ENCODE measurements at places on chromosomes 2 and 18.
A peak's percentile ranks its signal among the peaks of the same experiment; 100 is the strongest.

GRCh38 chr2:27640722-27641245 lies 11.9 kb downstream of the GPN1 start:
- DNase-seq, result no peak

GRCh38 chr2:36683002-36683401 lies 13.5 kb upstream of the VIT start:
- DNase-seq, result no peak

- DNase-seq, result no peak
These were observed 432.8 kb upstream of the LRRTM4 start for GRCh38 chr2:77954931-77955330.

- no peak for DNase-seq
These were observed 297.7 kb downstream of the SATB2 start for GRCh38 chr2:199160081-199160480.

DNA sequence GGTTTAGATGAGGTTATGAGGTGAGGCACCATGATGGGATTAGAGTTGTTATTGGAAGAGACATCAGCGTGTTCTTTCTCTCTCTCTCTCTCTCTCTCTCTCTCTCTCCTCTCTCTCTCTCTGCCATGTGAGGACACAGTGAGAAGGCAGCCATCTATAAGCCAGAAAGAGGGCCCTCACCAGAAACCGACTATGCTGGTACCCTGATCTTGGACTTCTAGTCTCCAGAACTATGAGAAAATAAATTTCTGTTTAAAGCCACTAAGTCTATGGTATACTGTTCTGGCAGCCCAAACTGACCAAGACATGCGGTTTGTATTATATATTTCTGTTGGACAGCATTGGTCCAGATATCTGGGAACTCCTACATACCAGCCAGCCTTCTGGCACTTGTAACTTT lies 3.5 kb upstream of the LIPG start:
- no peak for DNase-seq

DNA sequence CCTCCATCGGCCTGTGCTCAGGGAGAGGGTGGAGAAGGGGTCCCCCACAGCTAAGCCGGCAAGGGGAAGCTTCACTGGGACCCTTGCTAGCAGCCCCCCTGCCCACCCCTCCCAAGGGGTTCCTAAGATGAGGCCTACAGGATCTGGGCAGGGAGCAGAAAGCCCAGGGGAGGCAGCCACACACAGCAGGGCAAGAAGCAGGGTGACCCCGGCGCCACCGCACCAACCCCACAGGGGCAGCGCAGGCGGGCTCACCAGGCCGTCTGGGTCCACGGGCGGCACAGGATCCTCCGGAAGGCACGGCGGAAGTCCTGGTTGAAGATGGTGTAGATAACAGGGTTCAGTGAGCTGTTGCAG lies 1.8 kb downstream of the ADRA2B start:
- no peak for DNase-seq

DNA sequence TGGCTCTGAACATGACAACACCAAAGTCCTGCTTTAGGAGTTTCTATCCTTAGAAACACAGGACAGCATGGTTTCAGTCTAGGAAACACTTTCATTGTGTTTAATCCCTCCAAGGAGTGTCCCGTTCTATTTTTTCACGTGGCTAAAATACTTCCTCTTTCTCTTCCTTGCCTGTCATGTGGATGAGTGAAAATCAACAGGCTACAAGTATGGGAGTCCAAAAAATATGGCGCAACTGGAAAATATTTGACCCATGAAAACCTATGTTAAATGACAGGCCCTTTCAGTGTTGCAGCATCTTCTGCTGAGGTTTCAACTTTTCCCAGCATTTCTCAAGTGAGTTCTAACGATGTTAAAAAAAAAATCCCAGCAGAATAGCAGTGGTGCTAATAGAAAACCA lies 146.3 kb downstream of the LAMA3 start:
- DNase-seq, result no peak

DNA sequence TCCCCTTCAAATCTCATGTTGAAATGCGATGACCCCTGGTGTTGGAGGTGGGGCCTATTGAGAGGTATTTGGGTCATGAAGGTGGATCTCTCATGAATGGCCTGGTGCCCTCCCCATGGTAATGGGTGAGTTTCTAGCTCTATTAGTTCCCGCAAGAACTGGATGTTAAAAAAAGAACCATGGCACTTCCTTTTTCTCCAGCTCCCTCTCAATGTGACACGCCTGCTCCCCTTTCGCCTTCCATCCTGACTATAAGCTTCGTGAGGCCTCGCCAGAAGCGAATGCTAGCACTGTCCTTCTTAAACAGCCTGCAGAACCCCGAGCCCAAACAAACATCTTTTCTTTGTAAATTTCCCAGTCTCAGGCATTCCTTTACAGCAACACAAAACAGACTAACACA lies 303.2 kb upstream of the REV1 start:
- DNase-seq, result no peak

DNA sequence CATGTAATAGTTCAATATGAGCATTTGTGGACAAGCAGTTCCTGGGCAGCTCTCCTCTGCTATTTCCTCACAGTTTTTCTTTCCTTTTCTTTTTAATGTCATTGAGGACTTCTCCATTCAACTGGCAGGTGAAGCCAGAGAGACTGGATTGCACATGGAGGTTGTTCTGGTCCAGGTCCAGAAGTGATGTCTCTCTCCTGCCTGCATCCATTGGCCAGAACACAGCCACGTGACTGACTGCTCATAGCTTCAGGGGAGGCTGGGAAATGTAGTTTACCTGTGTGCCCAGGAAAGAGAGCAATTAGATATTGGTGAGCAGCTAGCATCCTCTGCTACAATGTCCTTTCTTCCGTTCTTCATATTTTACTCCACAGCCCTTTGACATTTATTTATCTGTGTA lies 20.2 kb upstream of the ADAM23 start:
- DNase-seq, result no peak

- DNase-seq, result no peak
These were observed 78.2 kb upstream of the UGP2 start for GRCh38 chr2:63763391-63763941.

DNA sequence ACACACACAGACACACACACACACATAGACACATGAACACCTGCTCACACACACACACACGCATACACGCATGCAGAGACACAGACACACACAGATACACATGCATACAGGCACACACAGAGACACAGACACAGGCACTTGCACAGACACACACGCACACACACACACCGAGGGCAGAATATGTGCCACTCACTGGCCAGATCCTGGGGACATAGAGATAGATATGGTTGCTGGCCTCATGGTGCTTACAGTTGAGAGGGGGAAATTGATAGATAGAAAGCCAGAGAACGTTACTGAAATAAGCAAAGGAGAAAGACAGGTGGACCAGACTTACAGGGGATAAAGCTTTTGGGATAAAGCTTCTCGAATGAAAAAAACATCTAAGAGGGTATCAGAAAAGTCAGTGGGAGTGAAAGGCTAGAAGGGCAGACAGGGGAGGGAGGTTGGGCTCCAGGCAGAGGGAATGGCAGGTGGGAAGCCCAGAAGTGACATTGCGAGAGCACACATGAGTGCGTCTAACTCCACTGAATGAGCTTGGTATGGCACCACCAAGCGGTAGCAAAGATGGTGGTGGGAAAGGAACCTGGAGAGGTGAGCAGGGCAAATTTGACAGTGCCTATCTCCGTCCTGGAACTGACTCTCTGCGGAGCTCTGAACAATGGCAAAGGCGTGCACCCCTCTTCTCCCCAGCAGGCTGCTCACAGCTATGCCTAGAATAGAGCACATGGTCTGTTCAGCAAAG lies 390.1 kb upstream of the TRIB2 start:
- DNase-seq, result no peak

GRCh38 chr2:55693181-55694125 lies at the start of gene PNPT1:
PNPT1 (minus strand) TSS chr2:55693844; CDS start chr2:55693823, 21 bp downstream.
- DNase-seq, result peak; percentile 87

GRCh38 chr2:113120861-113121260 lies 6.5 kb upstream of the IL1RN start:
- no peak for DNase-seq

DNA sequence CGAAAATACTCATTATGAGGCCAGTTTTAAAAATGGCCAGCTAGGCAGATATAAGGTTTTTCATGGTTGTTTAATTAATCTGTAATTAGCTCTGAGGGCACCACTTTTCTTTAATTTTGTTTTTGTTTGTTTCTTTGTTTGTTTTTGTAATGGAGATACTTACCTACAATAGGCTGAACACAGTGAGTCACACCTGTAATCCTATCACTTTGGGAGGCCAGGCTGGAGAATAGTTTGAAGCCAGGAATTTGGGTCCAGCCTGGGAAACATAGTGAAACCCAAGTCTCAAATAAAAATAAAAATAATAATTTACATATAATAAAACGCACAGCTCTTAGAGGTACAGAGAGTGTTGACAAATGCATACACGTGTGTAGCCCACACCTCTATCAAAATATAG lies 56.8 kb upstream of the MSH2 start:
- no peak for DNase-seq

- DNase-seq, result no peak
These were observed 3.0 kb downstream of the ACVR2A start for GRCh38 chr2:147847746-147848391.

GRCh38 chr2:206353685-206354084 lies 79.2 kb downstream of the ZDBF2 start:
- no peak for DNase-seq

GRCh38 chr2:32591669-32592463 lies 36.0 kb upstream of the TTC27 start:
- DNase-seq, result no peak

- no peak for DNase-seq
These were observed 1029.9 kb upstream of the ACVR2A start for GRCh38 chr2:146814971-146815370.

GRCh38 chr18:46360866-46361265 lies 256.7 kb downstream of the HAUS1 start:
- no peak for DNase-seq

DNA sequence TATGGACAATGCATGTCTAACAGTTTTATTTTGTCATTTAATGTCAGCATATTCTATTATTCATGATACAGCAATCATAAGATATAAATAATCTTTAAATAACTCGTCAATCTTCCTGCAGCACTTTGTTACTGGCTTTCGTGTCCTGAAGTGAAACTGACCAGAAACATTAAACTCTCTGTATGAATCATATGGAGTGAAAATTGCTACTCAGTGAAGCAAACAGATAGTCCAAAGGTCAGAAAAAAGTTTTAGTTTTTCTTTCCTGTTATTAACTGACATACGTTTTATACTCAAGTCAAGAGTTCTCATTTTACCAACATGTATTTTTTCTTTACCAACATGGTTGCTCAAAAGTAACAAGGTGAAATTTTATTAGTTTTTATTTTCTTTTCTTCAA lies 106.8 kb upstream of the GALNT5 start:
- no peak for DNase-seq

GRCh38 chr18:63292831-63293683 lies 26.5 kb downstream of the BCL2 start:
- DNase-seq, result no peak

DNA sequence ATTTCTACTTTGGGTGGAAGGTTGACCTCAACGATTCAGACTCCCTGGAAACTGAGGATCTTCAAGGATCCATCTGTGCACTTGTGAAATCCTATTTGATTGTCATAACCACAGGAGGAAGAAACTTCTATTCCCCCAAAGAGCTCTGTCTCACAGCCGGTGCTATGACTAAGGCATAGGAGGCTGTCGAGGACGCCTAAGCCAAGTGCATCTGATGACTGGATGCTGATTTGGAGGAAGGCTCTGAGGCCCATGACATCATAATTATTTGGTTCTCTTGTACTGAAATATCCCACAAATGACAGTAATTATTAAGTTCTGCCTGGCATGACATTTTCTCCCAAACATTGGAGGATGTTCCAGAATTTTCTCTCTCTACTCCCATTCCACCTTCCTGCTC lies 13.8 kb upstream of the KCNF1 start:
- no peak for DNase-seq

DNA sequence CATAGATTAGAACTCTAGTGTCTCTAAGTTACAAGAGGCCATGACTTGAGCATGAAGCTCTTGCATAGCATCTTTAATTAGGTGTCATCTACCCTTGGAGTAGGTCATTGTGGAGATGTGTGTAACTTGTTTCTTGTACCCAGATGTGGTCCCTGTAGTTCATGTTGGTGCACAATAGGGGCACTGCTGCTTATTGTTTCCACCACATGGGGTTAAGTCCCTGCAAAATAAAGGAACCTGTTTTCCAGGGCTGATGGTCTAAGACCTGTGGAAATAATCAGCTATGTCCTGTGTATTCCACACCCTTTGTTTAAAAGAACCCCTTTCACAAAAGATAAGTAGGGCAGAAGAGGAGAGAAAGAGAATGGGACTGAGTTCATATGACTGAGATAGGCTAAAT lies 28.6 kb downstream of the ASXL3 start:
- no peak for DNase-seq

DNA sequence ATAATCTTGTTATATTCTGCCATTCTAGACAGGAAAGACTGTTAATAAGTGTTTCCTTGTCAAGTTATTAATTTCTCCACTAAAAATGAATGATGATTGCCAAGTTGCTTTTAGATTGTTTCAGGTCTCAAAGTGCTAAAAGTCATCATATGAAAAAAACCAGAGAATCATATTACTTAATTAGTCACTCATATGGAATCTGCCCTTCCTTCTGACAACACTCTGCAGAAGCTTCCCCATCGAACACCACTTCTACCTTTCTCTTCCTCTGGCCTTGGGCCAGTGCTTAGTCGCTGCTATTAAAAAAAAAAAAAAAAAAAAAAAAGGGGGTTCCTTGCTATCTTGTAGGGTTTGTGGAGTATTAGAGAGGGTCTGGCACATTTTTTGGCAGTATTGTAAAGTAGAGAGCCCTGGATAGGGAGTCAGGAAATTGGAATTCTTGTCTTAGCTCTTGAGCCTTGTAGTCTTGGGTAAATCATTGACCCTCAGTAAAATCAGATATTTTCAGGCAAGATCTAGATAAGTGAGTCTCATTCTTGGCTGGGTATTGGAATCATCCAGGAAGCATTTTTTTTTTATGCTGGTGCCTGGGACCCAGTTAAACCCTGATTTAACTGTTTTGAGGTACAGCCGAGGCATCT lies 141.7 kb upstream of the CCDC68 start:
- no peak for DNase-seq

GRCh38 chr2:68412127-68412819 lies 47.2 kb downstream of the PLEK start:
- DNase-seq, result no peak

- DNase-seq, result no peak
These were observed 241.7 kb downstream of the ATAD2B start for GRCh38 chr2:23685181-23685580.

- DNase-seq, result no peak
These were observed 56.6 kb downstream of the ACOXL start for GRCh38 chr2:110788976-110789375.
